ENCODE measurements at places on chromosomes 7 and 10. TPM values are rescaled to one million over a fixed set of nuclear protein-coding genes. Genes with fewer than 3 reads are reported as not detected.

The DNAJC12 gene
- total RNA-seq: 3.0 TPM

GRCh38 chr7:107390916-107391315 is 78.9 kb upstream of the GPR22 start:
- no peak for DNase-seq

GRCh38 chr10:14751014-14751896 is 23.4 kb downstream of the FAM107B start:
- DNase-seq: no peak

DNA sequence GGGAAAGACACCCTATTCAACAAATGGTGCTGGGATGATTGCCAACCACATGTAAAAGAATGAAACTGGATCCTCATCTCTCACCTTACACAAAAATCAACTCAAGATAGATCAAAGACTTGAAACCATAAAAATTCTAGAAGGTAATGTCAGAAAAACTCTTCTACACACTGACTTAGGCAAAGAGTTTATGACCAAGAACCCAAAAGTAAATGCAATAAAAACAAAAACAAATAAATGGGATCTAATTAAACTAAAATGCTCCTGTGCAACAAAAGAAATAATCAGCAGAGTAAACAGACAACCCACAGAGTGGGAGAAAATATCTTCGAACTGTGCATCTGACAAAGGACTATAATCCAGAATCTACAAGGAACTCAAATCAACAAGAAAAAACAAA is 504.2 kb upstream of the MBL2 start:
- no peak for DNase-seq

The PRTFDC1 gene
- 13.7 TPM for total RNA-seq

DNA sequence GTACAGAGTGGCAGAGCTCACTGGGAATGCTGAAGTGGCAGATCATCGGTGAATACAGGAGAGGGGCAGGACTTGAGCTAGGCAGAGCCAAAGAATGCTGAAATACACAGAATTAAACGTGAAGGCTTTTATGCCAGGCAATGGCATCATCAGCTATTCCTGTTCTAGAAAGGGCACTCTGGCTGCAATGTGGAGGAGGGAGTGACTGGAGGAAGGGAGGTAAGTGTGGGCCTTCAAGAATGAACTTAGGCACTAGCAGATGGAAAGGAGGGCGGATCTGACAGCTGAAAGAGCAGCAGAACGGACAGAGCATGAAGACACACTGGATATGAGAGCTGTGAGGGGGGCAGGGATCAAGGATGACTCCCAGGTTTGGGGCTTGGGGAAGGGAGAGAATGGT is 12.0 kb upstream of the TM9SF3 start:
- no peak for DNase-seq

DNA sequence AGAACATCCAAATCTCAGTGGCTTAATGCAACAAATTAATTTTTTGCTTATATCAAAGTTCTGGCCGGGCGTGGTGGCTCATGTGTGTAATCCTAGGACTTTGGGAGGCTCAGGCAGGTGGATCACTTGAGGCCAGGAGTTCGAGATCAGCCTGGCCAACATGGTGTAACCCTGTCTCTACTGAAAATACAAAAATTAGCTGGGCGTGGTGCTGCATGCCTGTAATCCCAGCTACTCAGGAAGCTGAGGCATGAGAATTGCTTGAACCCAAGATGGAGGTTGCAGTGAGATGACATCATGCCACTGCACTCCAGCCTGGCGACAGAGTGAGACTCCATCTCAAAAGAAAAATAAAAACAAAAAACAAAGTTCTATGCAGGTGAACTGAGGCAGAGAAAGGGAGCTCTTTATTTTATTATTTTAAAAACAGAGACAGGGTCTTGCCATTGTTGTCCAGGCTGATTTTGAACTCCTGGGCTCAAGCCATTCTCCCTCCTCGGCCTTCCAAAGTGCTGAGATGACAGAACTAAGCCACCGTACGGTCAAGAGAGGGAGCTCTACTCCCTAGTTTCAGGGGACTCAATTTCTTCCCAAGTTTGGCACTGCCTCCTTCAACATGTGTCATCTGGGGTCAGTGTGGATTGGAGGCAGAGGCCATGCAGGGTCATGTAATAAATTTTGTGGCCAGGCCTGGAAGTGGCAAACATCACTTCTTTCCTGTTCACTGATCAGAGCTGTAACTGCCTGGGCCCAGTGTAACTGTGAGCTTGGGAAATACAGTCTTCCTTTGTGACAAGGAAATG is 2.4 kb downstream of the ADCK2 start:
- DNase-seq: peak; percentile 86
